ENCODE measurements at places on chromosomes 3 and 15. TPM values are rescaled to one million over a fixed set of nuclear protein-coding genes. Genes with fewer than 3 reads are reported as not detected.

PIGZ gene
- 1.3 TPM for total RNA-seq

GOLGB1 gene
- total RNA-seq: 13.6 TPM

TMC3 gene
- total RNA-seq: not detected

DOCK3 gene
- 0.36 TPM for total RNA-seq

ITGB5 gene
- total RNA-seq: 462 TPM

NANOGP8 gene
- total RNA-seq: not detected

REC114 gene
- not detected for total RNA-seq

SLC28A2 gene
- not detected for total RNA-seq

RHCG gene
- 41.8 TPM for total RNA-seq

RNU5B-1 gene
- total RNA-seq: not detected

GOLGA8J gene
- total RNA-seq: not detected

STX19 gene
- total RNA-seq: not detected

CFAP92 gene
- not detected for total RNA-seq

ANKUB1 gene
- total RNA-seq: not detected
